ENCODE measurements at places on chromosomes 7 and 10.

DNA sequence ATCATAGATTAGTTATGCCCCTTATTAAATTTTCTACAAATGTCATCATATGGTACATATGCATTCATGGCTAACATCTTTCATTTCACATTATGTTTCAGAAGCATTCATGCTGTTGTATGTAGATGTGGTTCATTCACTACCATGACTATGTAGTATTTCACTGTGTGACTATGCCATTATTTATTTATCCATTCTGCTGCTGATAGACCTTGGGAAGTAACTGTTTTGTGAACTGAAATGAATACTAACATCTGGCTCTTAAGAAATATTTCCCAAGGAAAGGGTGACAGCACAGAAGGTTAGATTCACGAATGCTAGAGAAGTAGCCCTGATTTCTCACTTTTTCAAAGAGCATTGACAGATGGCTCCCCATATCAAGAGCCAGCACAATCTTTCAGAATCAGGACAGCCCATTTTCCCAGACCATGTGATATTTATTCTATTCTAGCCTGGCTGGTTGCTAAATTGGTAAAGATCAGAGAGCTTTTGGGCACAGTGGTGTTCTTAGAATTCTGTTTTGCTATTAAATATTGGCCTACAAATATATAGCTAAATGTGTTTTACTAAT lies 157.4 kb downstream of the DYNC1I1 start:
- DNase-seq = no peak

DNA sequence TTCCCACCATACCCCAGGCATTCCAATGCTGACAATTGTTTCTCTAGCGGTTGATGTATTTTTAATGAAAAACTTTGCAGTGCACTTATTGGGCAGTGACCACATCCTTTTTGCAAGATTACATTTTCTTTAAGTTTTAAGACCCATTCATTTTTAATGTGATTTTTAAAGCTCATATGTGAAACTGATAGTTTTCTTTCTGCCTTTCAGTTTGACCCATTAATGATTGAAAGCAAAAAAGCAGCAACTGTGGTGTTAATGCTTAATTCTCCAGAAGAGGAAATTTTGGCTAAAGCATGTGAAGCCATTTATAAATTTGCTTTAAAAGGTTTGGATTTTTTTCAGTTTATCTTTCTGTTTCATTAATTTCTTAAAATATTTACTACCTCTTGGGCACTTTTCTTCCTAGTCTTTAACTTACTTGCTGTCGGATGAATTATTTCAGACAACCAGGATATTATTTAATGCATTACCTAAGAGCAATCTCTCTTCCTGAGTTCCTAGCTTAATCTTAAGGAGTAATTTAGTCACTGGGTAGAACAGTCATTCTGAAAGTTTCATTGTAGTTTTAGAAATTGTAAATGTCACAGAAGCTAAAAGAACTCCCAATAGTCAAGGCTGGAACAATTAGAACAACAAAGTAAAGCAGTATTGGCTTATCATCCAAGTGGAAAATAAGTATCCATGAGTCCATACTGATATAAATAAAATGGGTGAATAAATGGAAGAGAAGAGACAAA lies 18.3 kb downstream of the ARMC3 start:
- no peak for DNase-seq

DNA sequence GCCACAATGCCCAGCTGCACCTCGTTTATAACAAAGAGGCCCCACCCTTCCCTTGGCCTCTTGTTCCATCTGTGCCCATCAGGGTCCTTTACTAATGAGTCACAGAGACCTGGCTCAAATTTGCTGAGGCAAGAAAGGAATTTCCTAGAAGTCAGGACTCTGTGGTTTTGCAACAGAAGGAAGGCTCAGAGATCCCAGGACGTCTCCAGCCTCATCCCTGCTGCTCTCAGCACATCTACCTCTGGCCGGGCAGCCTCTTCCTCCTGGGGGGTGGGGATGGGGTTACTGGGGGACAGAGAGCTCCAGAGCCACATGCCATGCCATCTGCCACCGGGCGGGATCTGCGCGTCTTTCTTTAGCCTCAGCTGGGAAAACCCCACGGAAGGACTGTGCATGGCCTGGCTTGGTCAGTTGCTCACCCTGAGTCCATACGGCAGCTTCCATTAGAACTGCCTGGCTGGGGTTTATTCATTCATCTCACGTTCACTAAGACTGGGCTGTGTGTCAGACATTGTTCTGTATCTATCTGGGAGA lies 41.9 kb upstream of the PSMG3 start:
- DNase-seq = peak; percentile 18

DNA sequence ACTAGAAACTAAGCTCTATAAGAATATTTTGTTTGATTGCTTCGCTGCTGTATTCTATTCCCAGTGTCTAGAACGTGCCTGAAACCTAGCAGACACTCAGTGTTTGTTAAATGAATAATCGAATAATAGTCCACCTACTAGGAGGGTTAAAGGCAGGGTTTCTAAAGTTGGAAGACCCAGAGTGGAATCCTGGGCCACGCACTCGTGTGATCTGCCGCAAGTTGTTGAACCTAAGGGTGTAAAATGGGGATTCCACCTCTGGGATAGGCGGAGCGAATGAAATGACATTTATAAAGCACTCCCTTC lies 702 bp upstream of the AGFG2 start:
- no peak for DNase-seq

DNA sequence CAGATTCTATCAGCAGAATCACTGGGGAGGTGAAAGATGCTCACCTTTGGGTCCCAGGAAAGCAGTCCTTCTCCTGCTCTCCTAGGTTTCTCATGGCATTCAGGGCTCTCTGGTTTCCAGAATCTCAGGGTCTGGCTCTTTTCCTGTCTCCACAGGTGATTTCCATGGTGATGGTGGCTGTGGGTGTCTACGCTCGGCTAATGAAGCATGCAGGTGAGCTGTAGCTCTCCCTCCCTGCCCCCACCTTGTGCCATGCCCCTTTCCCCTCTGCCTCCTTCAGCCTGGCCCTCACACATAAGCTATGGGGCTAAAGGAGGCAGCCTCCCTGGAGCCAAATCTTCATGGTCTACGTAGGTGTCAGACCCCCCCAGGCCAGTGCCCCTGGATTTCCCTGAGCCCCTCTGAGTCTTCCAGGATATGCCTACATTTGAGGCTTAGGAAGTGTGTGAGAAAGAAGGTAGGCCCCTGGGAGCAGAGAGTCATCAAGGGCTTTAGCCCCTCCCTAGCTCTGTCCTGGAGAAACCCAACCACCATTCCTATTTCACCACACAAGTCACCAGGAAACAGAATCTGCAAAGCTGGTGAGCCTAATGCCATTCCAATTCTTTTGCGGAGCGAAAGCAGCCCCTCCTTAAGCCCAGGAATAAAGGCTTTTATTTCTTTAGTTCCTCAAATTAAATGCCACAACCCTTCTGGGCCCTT lies 17.2 kb downstream of the TSPAN33 start:
- no peak for DNase-seq

DNA sequence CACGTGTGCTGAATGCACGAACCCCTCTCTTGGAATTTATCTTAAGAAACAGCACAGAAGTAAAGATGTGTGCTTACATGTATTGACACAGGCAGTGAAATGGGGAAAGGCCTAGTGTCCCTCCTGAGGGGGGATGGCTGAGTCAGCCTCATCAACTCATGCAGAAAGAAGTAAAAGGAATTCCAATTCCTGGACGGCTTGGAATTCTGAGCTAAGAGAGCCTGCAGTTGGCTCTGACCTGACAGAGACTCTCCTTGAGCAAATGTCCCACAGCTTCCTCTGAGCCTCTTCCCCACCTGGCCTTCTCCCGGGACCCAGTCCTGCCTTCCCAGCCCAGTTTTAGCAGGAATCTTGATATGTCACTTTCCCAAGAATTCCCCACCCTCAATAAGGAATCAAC lies 542.4 kb upstream of the ADARB2 start:
- no peak for DNase-seq

DNA sequence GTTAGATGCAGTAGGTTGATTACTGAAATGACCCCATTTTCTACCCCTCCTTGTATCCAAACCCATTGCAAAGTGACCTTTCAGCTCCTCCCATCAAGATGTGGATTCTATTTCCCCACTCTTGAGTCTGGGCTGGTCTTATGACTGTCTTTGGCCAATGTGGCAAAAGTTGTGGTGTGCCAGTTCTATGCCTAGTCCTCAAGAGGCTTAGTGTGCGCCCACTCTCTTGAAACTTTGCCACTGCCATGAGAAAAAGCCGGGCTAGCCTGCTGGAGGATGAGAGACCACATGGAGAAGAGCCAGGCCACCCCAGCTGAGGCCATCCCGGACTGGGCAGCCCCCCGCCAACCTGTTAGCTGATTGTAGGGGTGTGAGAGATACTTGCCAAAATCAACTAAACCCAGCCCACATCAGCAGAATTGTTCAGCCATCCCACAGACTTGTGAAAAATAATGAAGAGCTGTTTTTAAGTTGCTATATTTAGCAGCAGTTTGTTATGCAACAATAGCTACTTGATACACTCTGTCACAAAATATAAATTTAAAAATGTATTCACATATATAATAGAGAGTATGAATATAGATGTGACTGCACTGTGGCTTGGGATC lies 131.0 kb upstream of the PALS2 start:
- no peak for DNase-seq

GRCh38 chr10:73588656-73589055 lies 2.5 kb downstream of the USP54 start:
- DNase-seq = no peak

GRCh38 chr7:48148311-48148710 lies 22.9 kb upstream of the ABCA13 start:
- DNase-seq = peak; percentile 53

DNA sequence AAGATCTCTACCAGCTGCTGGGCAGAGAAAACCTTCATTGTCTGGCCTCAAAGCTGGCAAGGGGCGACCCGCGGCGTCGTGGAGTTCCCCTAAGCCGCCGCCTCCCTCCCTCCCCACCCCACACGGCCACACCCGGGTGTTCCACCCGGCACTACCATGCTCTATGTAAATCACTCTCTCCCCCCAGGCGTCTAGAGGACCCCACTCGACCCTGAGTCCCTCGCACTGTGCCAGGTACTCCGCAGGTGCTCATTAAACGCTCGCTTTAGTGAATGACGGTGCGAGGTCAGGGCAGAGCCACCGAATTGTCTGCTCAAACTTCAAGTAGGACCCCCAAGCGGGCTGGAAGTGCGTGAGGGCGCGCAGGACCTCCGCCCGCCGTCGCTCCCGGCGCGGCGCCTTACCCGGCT lies 628 bp downstream of the PARP12 start:
- peak; percentile 13 for DNase-seq

GRCh38 chr10:72954596-72955554 lies at the start of gene PLA2G12B:
Gene PLA2G12B, minus strand, starts transcription at chr10:72954806. Its CDS starts 121 bp downstream, at chr10:72954685.
- no peak for DNase-seq

GRCh38 chr7:44408596-44408995 lies 81.9 kb downstream of the NUDCD3 start:
- DNase-seq = no peak

- no peak for DNase-seq
These were observed 30.2 kb downstream of the ASNS start for GRCh38 chr7:97842006-97842405.

GRCh38 chr10:62860946-62861345 lies 44.8 kb upstream of the EGR2 start:
- DNase-seq = no peak

GRCh38 chr10:43985941-43986340 lies 337.3 kb upstream of the ZNF32 start:
- no peak for DNase-seq

DNA sequence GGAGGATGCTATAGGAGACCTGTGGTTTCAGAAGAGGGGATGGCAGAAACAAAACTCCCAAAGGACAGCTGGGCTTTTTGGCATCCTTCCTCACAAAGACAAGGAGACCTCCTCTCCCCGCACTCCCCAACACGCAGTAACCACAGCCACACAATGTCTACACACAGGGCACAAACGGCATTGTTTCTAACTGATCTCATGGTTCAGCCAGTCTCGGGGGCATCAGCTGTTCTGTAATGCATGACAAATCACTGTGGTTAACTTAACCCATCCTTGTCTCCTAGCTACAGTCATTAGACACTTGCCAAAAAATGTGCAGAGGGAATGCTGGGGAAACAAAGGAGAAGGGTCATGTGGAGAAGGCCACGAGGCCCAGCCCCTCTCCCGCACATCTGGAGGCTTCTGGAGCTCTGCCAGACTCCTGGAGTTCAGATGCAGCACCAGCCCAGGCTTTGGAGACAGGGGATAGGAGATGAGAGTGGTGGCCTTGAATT lies 7.6 kb upstream of the ADAMTS14 start:
- peak; percentile 98 for DNase-seq

DNA sequence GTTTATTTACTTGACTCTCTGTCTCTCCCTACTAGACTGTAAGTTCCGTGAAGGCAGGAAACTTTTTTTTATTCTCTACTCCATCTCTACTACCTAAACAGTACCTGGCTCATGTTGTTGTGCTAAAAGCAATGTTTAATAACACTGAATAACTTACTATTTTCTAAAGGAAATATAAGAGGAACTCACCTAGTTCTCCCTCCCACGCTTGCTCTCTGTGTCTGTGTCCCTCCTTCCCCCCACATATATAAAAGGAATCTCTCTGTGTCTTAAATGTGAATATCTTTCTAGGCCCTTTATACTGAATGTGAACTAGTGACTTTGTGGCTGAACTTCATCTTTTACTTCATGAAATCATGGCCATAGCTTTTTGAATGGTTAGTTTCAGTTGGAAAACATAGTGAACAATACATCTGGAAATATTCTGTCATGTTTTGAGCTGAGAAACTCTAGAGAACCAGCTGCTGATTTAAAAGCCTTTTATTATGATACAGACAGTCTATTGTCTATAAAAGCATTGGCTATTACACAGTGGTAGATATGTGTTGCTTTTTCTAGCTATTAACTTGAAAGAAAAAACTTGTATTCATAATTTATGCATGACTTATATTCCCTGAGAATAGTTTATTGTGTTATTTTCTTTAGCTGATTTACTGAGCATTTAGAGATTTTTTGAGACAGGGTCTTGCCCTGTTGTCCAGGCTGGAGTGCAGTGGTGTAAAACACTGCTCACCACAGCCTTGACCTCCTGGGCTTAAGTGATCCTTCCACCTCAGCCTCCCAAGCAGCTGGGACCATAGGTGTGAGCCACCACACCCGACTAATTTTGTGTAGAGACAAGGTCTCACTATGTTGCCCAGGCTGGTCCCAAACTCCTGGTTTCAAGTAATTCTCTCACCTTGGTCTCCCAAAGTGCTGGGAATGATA lies 42.5 kb downstream of the VCL start:
- no peak for DNase-seq
